ENCODE measurements at places on chromosomes 2 and 18. TPM values are rescaled to one million over a fixed set of nuclear protein-coding genes. Genes with fewer than 3 reads are reported as not detected.

Gene UPP2
- total RNA-seq, result not detected

- DNase-seq, result no peak
Observed at GRCh38 chr18:56269958-56270357, 368.4 kb downstream of the TXNL1 start.

Gene GPR39
- total RNA-seq, result 0.29 TPM

DNA sequence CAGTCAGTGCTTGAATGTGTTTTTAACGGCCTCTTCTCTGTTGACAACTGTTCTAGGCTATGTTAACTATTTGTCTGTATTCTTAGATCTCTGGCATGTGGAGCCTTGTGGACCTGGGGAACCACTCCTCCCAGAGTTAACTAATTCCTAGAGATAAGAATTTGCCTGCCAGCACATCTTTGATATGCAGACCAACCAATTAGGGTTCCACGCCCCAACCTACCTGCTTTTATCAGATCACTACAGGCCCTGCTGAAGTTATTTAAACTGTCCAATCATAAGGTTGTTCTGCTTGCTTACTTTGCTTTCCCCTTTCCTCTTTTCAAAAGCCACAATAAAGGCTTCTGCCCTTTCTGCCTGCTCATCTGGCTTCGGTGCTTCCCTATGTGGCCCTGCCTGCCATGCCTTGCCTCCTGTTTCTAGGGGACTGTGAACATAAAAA is 8.5 kb upstream of the CYBRD1 start:
- no peak for DNase-seq

DNA sequence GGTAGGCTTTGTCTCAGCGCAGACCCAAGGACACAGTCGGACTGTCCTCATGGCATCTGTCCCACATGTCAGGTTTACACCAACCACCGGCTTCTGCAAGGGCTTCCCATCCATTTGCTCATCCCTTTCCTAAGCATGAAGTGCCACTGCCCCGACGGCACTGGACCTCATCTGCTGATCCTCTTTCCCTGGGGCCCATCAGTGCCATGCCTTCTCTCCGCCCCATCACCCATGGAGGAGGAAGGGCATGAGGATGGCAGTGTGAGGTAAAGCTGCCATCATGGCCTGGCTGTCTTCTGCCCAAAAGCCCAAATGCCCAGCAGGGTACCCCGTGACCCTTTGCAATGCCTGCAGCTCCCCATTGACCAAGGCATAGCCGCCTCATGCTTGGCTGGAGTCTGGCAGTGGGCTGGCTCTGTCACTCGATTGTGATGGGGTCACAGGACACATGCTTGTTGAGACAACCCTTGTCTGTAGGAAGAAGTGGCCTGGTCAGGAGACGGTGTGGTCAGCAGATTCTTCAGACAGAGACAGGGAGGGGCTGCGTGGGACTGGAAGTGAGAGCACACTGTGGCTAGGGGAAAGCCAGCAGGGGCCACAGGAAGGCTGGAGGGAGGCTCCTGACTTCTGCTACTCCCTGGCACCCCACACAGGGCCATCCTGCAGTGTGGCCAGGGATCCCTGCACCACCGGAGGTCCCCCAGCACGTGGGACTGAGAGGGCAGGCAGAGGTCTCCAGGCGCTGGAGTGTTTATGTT is 493.7 kb upstream of the HS6ST1 start:
- DNase-seq, result no peak

Gene ABHD1
- total RNA-seq, result not detected

- no peak for DNase-seq
Observed at GRCh38 chr2:156476850-156477206, 40.6 kb downstream of the GPD2 start.

Gene HOXD3
- total RNA-seq, result 7.2 TPM

DNA sequence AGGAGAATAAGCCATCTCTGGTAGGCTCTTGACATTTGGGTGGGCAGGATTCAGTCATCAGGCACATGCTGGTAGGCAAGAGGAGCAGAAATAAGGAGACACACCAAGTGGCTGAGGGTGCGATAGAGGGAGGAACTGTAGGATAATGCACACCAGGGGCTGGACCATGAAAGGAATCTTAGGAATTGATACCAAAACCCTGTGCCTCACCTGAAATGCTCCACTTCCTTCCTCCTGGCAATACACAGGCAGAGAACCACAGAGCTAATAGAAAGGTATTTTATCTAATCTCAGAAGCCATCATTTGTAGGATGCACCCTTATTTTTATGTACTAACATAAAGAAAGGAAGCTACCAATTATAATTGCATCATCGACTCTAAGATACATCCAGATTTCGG is 4.4 kb upstream of the CYP1B1 start:
- DNase-seq, result no peak

Gene RUFY4
- not detected for total RNA-seq

Gene POMC
- 0.58 TPM for total RNA-seq

Gene OTOS
- total RNA-seq, result not detected

GRCh38 chr2:36476411-36476810 is 120.8 kb downstream of the CRIM1 start:
- DNase-seq, result no peak

DNA sequence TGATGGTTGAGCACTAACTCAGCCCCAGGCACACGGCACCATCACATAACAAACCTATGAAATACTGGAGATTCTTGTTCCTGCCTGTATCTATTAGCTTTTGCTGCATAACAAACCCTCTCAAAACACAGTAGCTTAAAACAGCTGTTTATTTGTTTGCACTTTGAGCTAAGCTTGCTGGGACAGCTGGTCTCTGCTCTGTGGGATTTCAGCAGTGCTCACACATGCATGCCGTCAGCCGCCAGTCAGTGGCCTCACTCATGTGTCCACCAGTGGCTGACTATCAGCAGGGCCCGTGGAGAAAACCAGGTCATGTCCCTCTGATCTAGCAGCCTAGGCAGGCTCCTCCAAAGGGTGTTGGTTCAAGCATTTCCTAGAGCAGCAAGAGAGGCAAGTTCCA is 52.8 kb upstream of the RAB12 start:
- no peak for DNase-seq

DNA sequence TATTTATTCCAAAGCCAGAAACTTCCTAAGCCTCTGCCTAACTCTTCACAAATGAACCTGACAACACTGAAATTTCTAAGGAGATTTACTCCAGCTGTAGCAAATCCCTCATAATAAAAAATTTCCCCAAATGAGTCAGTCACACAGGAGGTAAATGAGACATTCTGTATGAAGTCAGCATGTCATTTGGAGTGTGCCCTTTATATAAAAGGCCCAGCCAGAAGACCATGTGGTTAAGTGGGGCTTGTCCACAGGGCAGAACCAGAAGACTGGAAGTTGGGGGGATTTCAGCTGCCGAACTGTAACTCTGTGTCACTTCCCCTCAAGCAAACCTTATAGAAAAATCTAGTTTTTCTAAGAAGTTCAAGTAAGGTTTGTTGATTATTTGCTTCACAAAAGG is 30.2 kb downstream of the NRP2 start:
- no peak for DNase-seq

DNA sequence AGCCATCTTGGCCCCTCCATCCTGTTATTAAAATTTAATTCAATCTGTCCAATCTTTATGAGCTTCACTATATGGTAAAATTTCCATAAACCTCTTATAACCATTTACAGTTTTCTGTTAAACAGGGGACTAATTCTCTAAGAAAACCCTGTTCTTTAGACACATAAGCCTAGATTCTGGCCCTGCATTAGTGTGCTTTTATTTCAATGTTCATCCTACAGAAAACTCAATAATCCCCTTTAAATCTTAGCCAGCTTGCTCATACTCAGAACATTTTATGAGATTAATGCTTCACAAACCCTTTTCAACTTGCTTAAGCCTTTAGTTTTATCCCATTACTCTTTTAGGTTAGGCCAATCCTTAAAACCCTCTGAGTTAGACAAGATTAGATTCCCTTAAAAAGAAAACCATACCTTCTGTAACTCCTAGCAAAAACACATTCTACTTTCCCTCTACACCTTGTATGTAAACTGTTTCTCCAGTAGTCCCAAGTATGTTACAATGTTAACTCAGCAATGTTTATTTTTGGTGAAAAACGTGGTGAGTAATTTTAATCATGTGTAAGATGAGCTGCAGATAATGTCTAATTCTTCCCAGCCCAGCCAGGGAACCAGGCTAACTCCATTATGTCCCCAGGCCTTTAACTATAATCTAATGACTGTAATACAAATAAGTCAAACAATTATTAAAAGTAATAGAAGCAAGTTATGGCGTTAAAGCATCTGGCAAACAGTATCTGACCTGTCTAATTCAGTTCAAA is 1953.4 kb upstream of the LRRTM1 start:
- DNase-seq, result no peak
